ENCODE measurements at places on chromosomes 13 and 19.

DNA sequence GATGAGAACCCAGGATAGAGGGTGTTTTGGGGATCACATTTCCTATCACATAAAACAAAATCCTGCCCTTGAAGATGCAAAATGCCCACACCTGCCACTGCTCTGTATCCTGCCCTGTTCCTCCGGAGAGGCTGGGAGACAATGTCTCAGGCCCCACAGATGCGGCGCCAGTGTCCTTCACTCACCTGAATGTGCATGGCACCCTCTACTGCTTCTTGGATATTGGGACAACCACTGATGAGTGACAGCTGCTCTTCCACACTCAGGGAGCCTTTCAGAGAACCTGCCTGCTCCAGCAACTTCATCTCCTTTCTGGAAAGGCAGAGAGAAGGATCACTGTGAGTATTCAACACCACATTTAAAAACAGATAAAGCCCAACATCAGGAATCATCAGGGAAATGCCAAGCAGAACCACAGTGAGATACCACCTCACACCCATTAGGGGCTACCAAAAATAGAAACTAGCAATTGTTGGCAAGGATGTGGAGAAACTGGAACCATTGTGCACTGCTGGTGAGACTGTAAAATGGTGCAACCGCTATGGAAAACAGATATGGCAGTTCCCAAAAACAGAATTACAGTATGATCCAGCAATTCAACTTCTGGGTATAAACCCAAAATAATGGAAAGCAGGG, 36.4 kb downstream of the CRYL1 start:
- no peak for DNase-seq

DNA sequence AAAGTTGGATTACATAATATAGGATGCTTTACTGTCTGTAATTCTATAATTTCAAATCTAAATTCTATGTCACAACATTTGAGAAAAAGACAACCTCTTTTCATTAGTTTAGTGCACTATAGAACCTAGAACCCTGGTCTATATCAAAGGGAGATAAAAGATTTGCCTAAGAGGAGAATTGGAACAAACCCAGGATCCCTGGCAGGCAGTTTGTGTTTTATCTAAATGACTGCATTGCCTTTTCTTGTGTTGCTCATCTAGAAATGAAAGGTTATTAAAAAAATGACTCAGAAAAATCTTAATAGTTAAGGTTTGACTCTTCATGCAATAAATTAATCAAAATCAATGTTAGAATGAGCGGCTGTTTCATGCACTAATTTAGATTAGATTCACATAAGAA, 96.7 kb downstream of the PCDH9 start:
- no peak for DNase-seq

GRCh38 chr13:114047358-114047881, 73.5 kb upstream of the C13orf46 start:
- DNase-seq: no peak

- DNase-seq: peak; percentile 27
Observed at GRCh38 chr19:14554382-14554812, 17.5 kb downstream of the NDUFB7 start.

DNA sequence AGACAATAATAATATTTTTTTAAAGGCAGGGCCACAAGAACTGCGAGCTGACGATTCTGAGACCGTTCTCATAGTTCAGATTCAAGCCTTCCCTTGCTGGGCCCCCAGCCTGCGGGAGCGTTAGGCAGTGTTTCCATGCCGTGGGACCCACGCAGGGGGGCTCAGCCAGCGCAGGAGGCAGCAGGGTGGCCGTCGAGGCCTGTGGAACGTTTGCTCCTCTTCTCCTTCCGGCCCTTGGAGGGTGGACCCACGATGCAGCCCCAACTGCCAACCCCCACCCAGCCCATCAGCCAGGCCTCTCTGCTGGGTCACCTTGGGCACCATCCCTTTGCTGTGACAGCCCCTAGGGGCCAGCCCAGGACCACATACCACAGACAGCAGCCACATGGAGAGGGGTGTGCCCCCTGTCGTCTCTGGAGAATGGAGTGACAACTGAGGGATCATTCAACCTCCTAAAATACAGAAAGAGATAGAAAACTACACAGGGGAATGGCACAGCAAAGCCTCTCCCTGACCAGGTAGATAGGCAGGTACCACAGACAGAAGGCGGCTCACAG, 46.8 kb downstream of the PDCD5 start:
- no peak for DNase-seq

GRCh38 chr19:15913830-15914229, 16.0 kb upstream of the CYP4F2 start:
- no peak for DNase-seq

DNA sequence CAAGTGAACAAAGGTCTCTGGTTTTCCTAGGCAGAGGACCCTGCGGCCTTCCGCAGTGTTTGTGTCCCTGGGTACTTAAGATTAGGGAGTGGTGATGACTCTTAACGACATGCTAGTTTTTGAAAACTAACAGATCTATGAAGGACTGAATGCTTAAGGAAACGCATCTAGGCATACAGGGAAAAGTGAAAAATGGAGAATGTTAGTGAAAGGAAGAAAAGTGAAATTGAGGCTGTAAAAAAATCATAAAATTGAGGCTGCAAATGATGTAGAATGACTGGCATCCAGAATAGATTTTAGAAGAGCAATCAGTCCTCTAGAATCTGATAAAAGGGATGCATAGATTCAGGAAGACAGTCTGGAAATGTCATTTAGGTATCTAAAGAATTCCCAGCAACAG, 3.5 kb downstream of the ZNF260 start:
- no peak for DNase-seq

- DNase-seq: no peak
Observed at GRCh38 chr19:7999376-7999775, 6.1 kb downstream of the ELAVL1 start.

- no peak for DNase-seq
Observed at GRCh38 chr13:51222686-51223559, 725 bp downstream of the FAM124A start.

GRCh38 chr19:46815833-46816627, 27.6 kb upstream of the SLC1A5 start:
- peak; percentile 80 for DNase-seq

DNA sequence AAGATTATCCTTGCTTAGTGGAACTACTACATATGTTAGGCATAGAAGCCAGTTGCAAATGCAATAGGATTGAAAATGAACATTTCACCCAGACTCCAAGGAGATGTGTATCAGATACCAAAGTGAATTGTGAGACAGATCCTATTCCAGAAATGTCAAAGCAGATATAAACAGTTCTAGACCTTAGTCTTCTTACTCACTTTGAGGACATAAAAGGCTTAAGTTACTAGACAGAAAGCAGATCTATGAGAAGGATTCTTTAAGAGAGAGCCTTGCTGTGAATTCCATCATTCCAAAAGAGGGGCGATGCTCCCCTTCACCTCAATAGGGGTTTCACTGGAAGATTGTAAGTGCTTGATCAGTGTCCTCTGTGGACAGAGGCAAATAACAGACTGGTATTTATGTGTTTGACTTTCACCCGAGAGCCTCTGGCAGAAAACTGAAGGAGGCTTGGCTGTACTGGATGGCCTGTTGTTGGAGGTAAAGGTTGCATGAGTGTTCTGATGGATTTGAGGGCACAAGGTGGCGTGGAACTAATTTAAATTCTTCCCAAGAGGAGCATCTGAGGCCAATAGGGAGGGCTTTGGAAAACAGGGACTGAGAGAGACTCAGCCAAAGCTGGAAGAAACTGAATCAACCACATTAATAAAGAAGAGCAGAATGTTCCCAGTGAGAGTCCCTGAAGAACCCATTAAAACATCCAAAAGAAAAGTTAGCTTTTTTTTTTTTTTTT, 194.8 kb downstream of the DCLK1 start:
- DNase-seq: no peak

DNA sequence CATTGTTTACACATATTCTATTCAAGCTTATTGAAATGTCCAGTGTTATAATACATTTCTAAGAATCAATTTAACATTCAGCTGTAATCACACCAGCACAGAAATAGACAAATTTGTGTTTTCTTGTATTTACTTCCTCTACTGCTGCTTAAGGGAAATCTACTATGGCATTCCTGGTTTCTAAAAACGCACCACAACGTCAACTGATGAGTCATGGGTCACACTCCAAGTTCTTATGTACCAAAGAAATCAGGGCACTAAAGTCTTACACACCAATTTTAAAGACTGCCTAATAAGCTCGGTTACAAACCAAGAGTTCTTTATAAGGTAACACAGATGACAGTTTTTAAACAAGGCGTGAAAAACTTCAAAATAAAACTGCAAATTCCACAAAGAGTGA, 13.2 kb downstream of the LNX2 start:
- DNase-seq: no peak

GRCh38 chr13:98484289-98485219, 92.4 kb downstream of the STK24 start:
- DNase-seq: peak; percentile 47

DNA sequence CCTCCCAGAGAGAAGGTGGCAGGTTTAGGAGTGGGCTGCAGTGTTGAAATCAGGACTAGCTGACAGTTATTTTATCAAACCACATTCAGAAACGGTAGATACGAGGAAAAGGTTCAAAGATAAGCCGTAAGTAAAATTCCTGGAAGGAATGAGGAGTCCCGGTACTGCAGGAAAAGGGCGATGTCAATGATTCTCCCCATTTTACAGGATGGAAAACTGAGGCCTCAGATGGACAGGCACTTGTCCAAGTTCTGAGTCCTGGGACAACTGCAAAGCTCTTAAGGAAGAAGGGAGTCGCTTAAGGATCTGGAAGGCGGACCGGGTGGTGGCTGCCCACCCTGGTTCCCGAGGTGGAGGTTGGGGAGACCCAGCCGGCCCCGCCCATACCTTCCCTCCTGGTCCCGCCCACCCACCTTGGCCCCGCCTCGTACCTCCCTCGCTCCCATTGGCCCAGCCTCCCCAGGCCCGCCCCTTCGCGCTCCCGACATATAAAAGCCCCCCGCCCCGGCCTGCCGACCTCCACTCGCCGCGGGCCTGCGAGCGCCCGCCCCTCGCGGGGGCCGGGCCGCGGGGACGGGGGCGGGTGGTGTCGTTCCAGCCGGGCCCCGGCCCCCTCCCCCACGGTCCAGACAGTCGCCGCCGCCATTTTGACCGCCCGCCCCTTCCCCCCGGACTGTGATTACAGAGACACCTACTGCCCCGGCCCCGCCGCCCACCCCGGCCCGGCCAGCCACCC, 603 bp downstream of the RFX1 start:
- DNase-seq: peak; percentile 30

DNA sequence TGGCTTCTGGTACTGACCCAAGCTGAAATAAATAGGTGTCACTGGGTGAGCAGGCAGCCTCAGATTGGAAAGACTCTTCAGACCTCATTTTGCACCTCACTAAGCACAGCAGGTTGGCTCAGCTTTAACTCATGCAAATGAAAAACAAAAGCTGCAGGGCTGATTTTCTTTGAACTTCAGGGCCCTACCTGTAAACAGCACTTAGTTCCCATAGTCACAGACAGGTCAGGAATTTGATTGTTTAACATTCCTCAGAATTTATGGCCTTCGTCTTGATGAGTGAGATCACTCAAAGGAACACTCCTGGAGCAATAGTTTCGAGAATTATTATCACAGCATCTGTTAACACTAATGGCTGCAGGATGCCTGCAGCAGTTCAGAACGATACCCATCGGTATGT, 718.5 kb downstream of the EFNB2 start:
- no peak for DNase-seq

DNA sequence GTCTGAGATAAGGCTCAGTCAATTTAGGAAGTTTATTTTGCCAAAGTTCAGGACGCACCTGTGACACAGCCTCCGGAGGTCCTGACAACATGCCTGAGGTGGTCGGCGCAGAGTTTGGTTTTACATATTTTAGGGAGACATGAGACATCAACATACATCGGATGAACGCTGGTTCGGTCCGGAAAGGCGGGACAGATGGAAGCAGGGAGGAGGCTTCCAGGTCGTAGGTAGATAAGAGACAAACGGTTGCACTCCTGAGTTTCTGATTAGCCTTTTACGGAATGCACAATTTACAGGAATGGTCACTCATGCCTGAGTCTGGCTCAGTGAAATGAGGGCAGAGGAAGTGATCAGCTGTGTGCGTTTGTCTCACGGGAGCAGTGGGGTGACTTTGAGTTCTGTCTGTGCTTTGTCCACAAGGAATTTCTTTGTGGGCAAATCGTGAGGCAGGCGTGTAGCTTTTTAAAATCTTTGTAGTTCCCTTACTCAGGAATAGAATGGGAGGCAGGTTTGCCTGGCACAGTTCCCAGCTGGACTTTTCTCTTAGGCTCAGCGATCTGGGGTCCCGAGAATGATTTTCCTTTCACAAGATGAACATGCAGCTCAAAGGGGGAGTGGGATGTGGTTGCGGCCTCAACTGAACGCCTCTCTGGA, 36.2 kb downstream of the C13orf46 start:
- no peak for DNase-seq

- DNase-seq: no peak
Observed at GRCh38 chr13:41606646-41607045, 149.3 kb downstream of the RGCC start.

GRCh38 chr19:38049105-38049649, 142.2 kb downstream of the SIPA1L3 start:
- DNase-seq: peak; percentile 74

DNA sequence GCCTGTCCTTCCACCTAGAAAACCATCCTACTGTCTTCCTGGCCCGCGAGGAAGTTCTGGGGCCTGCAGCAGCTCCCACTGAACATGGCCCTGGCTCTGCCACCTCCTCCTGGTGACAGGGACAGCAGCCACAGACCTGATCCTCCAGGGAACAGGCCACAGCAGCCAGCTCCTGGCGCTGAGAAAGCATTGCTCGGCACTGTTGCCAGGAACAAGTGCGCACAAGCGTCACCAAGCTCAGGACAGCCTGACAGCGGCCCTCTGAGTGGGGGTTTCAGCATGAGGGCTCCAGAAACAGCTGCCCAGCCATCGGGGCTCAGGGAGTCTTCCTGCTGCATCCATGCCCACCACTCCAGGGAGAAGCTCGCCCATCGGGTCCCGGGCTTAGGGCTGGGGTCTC, 21.9 kb downstream of the AP3D1 start:
- no peak for DNase-seq

- DNase-seq: no peak
Observed at GRCh38 chr13:111211789-111212516, 96.8 kb downstream of the ARHGEF7 start.

GRCh38 chr19:13463296-13463695, 43.0 kb downstream of the CACNA1A start:
- no peak for DNase-seq

- DNase-seq: no peak
Observed at GRCh38 chr19:34256835-34257558, 2.6 kb downstream of the GARRE1 start.

- no peak for DNase-seq
Observed at GRCh38 chr19:7482584-7483439, 6.0 kb downstream of the PEX11G start.

DNA sequence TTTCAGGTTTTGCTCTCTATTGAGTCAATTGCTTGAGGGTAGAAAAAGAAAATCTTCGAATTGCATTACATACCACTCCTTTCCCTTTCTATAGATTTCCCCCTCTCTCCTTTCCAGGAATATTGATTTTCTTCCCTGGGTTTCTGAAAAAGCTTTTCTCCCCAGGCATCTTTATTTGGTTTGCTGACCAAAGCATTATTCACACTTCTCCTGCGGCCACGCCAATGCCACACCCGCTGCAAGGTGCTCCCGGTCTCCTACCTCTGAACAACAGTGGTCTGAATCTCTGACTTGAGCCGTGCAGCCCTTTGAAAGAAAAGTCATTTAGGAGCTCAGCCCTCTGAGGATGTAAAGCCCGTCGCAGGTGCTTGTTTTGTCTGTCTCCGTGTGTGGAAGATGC, 350.9 kb upstream of the TMTC4 start:
- DNase-seq: no peak

Data from NCI-H524 treated with DMSO at 0.1 percent for 48 hours (cell line).